Upper lobe of left lung (tissue), 6 donors: ENCODE measurements at places on chromosomes 7 and 10. TPM values are rescaled to one million over a fixed set of nuclear protein-coding genes. Genes with fewer than 3 reads are reported as not detected.

DNA sequence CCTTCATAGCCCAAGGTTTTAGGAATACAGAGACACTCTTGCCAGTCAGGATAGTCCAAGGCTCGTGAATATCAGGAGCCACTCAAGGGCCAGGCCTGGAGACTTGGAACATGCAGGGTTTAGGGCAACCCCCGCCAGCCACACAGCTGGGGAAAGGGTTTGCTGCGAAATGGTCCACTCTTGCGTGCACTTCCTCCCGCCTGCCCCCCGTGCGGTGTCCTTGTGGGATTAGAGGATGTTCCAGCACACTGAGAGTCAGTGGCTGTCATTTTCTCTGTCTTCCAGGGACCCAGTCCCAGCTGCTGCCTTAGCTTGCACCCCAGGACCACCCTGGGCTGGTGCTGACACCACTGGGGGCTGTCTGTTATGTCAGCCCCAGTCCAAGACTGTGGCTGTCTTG lies 38.5 kb downstream of the POR start:
- H3K36me3 ChIP-seq = peaks cover 45% of the 10 kb centered on the region
- H3K4me3 ChIP-seq = no peak overlapping the region
- DNase-seq = no peak
- peak overlapping the region; percentile 82 for H3K27ac ChIP-seq
- H3K27me3 ChIP-seq = no peaks in the 10 kb centered on the region

DNA sequence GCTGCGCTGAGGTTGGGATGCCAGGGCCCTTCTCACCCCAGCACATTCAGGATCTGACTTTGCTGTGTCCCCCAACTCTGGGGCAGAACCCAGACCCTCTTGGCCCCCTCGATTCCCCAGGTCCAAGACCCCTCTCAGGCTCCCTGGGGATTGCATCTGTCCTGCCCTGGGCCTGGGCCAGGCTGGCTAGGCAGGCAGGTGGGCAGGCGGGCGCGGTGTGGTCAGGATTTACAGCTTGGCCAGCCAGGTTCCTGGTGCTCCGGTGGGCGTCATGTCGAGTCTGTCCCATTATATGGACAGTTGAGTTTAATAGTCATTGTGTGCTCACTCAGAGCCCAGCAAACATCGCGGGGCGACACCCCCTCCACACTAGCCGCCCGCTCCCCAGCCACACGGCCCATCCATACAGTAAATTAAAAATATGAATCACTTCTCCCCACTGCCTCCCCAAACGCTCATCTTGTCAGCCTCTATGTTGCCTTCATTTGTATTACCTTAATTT lies 23.5 kb downstream of the POLL start:
- no peak overlapping the region for H3K27ac ChIP-seq
- peak; percentile 73 for DNase-seq
- no peak overlapping the region for H3K4me3 ChIP-seq
- H3K36me3 ChIP-seq = no peaks in the 10 kb centered on the region
- H3K27me3 ChIP-seq = peaks cover 22% of the 10 kb centered on the region

GRCh38 chr7:74373536-74373935 lies 80.2 kb upstream of the GTF2IRD1 start:
- no peak overlapping the region for H3K27ac ChIP-seq
- H3K4me1 ChIP-seq = peaks cover 16% of the 10 kb centered on the region
- H3K36me3 ChIP-seq = peaks cover 8% of the 10 kb centered on the region
- H3K27me3 ChIP-seq = no peaks in the 10 kb centered on the region
- no peak overlapping the region for H3K4me3 ChIP-seq

DNA sequence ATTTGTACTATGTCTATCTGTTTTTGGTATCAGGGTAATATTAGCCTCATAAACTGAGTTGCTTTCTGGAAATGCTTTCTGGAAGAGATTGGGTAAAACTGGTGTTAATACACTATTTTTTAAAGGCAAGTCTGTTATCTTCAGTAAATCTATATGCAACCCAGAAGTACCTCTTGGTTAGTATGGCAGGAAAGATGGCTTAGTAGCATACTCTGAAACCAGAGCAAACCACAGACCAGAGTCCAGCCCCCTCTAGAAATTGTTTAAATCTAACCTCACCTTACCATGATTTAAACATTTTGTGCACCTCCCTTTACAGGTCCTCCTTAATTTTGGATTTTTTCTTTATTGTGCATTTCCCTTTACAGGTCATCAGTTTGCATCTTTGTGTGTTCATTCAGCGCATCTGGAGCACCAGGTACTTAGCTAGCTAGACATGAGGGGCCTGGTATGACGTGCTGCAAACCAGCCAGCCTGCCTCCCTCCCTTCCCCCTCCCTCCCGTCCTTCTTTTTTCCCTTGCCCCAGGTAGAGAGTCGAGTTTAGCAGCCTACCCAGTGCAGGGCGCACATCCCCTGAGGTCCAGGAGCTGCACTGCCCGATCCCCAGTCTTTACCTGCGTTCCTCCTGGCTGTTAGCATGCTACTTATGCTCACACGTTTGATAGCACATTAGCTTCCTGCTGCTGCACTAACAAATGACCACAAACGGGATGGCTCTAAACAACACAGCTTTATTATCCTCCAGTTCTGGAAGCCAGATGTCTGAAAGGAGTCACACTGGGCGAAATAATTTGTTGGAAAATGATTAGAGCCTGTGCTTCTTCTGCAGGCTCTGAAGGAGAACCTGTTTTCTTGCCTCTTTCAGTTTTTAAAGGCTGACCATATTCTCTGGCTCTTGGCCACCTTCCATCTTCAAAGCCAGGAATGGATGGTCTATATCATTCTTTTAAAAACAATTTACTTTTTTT lies 299.9 kb upstream of the HABP2 start:
- H3K36me3 ChIP-seq = no peaks in the 10 kb centered on the region
- no peaks in the 10 kb centered on the region for H3K27me3 ChIP-seq

GRCh38 chr10:42419789-42420188 lies 218.6 kb downstream of the ZNF33B start:
- DNase-seq = no peak
- H3K4me1 ChIP-seq = no peaks in the 10 kb centered on the region
- H3K4me3 ChIP-seq = no peak overlapping the region
- no peaks in the 10 kb centered on the region for H3K36me3 ChIP-seq
- H3K27ac ChIP-seq = no peak overlapping the region
- H3K27me3 ChIP-seq = no peaks in the 10 kb centered on the region

- H3K4me1 ChIP-seq = peaks cover 5% of the 10 kb centered on the region
- H3K27me3 ChIP-seq = no peaks in the 10 kb centered on the region
- no peak for DNase-seq
- H3K36me3 ChIP-seq = no peaks in the 10 kb centered on the region
These were observed 143.4 kb downstream of the TPST1 start for GRCh38 chr7:66348531-66348930.

GRCh38 chr10:109877546-109877945 lies 45.8 kb downstream of the XPNPEP1 start:
- no peak for DNase-seq
- H3K27ac ChIP-seq = no peak overlapping the region
- H3K4me1 ChIP-seq = no peaks in the 10 kb centered on the region
- H3K36me3 ChIP-seq = peaks cover 93% of the 10 kb centered on the region

DNA sequence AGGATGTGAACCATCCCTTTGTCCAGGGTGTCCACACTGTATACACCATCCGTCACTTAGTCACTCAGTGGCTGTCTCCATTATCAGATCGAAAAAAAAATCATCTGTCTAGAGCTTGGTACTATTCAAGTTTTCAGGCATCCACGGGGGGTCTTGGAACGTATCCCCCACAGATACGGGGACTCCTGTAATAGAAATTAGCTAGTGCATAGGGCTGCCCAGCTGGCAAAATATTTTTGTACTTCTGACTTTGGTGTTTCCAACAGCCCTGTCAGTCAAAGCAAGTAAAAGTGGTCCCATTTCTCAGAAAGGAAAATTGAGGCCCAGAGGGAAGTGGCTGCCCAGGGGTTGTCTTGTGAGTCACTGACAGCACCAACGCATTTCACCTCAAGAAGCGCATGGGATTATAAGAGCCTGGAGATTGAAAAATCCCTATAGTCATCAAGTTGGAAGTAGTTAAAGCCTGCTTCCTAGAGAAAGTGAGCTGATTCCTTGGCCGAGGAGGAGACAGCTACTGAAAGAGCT lies 52.1 kb upstream of the SLC29A3 start:
- no peaks in the 10 kb centered on the region for H3K36me3 ChIP-seq
- no peak overlapping the region for H3K4me3 ChIP-seq
- no peaks in the 10 kb centered on the region for H3K27me3 ChIP-seq
- H3K4me1 ChIP-seq = peaks cover 16% of the 10 kb centered on the region
- DNase-seq = no peak
- no peak overlapping the region for H3K27ac ChIP-seq

- H3K27ac ChIP-seq = no peak overlapping the region
- H3K4me1 ChIP-seq = no peaks in the 10 kb centered on the region
- H3K4me3 ChIP-seq = no peak overlapping the region
- H3K27me3 ChIP-seq = no peaks in the 10 kb centered on the region
These were observed 110.7 kb downstream of the ICA1 start for GRCh38 chr7:8151161-8151725.

- no peaks in the 10 kb centered on the region for H3K4me1 ChIP-seq
- no peaks in the 10 kb centered on the region for H3K27me3 ChIP-seq
- no peaks in the 10 kb centered on the region for H3K36me3 ChIP-seq
- no peak overlapping the region for H3K4me3 ChIP-seq
- DNase-seq = no peak
These were observed 8.4 kb upstream of the TEX36 start for GRCh38 chr10:125691160-125691981.

DNA sequence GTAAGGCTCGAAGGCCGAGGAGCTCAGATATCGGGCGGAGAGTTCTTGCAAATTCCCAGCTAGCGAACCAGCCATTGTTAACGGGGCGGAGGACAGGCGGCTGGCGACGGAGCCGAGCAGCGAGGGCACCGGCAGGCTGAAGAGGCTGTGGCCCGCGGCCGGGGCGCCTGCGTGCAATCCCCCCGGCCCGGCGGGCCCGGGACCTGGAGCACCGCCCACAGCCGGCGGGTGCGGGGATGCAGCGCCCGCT lies 4.1 kb downstream of the VAX1 start:
- no peak for DNase-seq
- H3K27ac ChIP-seq = no peak overlapping the region
- peaks cover 75% of the 10 kb centered on the region for H3K27me3 ChIP-seq
- H3K4me3 ChIP-seq = no peak overlapping the region
- H3K4me1 ChIP-seq = peaks cover 44% of the 10 kb centered on the region

- no peaks in the 10 kb centered on the region for H3K36me3 ChIP-seq
- no peak overlapping the region for H3K27ac ChIP-seq
- no peak overlapping the region for H3K4me3 ChIP-seq
- DNase-seq = no peak
These were observed 14.6 kb downstream of the SND1 start for GRCh38 chr7:127666602-127667001.

DNA sequence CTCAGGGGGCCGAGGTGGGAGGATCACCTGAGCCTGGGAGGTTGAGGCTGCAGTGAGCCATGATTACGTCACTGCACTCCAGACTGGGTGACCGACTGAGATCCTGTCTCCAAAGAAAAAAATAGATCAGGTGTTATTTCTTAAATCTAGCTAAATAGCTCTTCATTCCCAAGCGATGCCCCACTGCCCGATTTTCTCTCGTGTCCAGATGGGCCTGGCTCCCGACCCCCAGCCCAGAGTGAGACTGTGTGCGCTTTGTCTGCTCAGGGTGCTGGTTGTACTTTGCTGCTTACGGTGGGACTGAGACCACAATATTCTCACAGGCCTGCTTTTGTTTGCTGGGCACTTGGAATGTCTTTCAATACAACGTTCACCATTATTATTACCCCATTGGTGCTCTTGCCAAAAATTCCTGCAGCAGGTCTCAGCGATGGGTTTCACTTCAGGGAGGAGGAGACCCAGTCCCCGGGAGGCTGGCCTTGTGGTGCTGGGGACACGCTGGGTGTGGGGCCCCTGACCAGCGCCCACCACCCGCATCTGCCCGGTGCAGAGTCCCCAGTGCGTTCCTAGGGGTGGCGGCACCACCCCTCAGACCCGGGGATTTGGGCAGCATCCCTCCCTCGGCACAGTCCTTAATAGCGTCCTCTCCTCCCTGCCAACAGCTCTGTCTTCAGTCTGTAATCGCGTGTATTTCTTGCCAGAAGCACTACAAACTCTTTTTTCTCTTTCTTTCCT lies 20.4 kb upstream of the DPYSL4 start:
- peak; percentile 59 for DNase-seq
- H3K4me1 ChIP-seq = no peaks in the 10 kb centered on the region
- no peak overlapping the region for H3K4me3 ChIP-seq
- no peaks in the 10 kb centered on the region for H3K36me3 ChIP-seq
- H3K27me3 ChIP-seq = no peaks in the 10 kb centered on the region

DNA sequence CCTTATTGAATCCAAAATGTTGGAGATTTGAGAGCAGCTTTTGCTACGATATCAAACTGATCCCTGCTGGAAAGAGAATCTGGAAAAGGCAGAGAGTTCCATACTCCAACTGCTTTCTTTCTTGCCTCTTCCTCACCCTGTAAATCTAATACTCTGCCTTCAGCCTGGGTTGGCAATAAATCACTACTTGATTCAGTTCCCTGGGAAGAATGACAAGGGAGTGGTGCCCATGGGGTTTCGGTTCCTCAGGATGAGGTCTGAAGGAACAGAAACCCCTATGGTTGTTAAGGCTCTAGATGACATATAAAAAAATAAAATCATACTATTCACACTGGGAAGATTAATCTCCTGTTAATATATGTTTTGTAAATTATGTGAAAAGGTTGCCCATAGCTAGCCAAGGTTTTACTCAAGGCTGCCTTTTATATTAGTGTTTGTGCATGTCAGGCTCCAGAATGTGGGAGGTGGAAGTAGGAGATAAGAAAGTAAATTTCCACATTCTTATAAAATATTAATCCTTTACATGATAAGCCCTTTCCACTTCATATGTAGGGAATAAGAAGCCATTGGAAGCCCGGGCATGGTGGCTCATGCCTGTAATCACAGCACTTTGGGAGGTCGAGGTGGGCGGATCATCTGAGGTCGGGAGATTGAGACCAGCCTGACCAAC lies 106.2 kb upstream of the CACNA2D1 start:
- H3K4me3 ChIP-seq = no peak overlapping the region
- no peaks in the 10 kb centered on the region for H3K4me1 ChIP-seq
- no peak for DNase-seq
- no peaks in the 10 kb centered on the region for H3K27me3 ChIP-seq

DNA sequence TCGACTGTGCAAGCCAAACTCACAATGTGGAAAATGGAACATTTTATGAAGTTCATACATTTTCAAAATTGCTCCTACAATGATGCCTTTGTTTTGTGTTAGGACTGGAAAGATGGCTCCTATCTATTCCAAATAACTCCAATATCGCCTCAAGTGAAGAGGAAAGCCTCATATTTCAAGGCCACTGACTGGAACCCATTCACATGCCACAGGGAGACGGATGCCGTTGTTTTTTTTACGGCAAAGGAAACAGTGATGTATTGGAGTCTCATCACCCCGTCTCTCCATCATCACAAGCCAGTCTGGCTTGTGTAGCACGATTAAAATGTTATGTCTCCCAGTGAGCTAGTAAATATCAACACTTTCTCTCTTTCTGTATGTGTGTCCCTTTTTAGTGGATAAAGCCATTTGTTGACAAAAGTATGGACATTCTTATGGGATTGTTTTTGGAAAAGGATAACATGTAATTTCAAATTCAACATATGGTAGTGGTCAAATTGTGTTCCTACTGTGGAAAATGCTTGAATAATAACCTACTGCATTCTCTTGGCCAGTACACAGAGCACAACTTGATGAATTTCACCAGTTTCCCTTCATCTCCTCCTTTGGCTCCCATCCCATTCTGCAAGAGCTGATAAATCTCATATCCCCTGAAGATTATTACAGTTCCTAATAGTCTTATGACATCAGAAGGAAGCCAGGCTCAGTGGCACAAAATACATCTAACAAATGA lies 109.5 kb upstream of the PITRM1 start:
- H3K36me3 ChIP-seq = no peaks in the 10 kb centered on the region
- H3K4me3 ChIP-seq = no peak overlapping the region
- no peak for DNase-seq
- no peak overlapping the region for H3K27ac ChIP-seq
- no peaks in the 10 kb centered on the region for H3K4me1 ChIP-seq

FAM237B gene
- not detected for total RNA-seq

NOD1 gene
- 45.6 TPM for total RNA-seq

AKR1C4 gene
- not detected for total RNA-seq

OGDHL gene
- total RNA-seq = 0.10 TPM

ANKMY2 gene
- 16.3 TPM for total RNA-seq
